Epithelial cell of proximal tubule (primary cell): ENCODE measurements at places on chromosomes 11 and 22. TPM values are rescaled to one million over a fixed set of nuclear protein-coding genes. Genes with fewer than 3 reads are reported as not detected.

Gene OR8A1
- not detected in 2 replicates for total RNA-seq

Gene RTCB
- 106 and 130 TPM in 2 replicates for total RNA-seq

Gene CHRM1
- total RNA-seq: not detected in 2 replicates

Gene CLCF1
- 23.8 and 44.6 TPM in 2 replicates for total RNA-seq

Gene RBM4B
- total RNA-seq: 4.0 and 17.3 TPM in 2 replicates

Gene DCHS1
- 1.2 and 1.8 TPM in 2 replicates for total RNA-seq

Gene DTX4
- 2.7 and 3.0 TPM in 2 replicates for total RNA-seq

Gene CEP126
- 0.72 and 0.92 TPM in 2 replicates for total RNA-seq

Gene AQP11
- 0.58 and 1.0 TPM in 2 replicates for total RNA-seq

Gene ALKBH8
- 5.3 and 7.4 TPM in 2 replicates for total RNA-seq

Gene KRTAP5-7
- not detected in 2 replicates for total RNA-seq

Gene DEPDC7
- 2.2 and 2.5 TPM in 2 replicates for total RNA-seq

Gene SULT4A1
- total RNA-seq: 0.51 and 2.1 TPM in 2 replicates

Gene APOBEC3B
- 67.3 and 68.1 TPM in 2 replicates for total RNA-seq

Gene HSPB2
- total RNA-seq: 0.29 TPM in 1 of 2 replicates, not detected in the other

Gene SLC5A4
- not detected in 2 replicates for total RNA-seq

Gene HTR3B
- not detected in 2 replicates for total RNA-seq

Gene LRRC55
- total RNA-seq: not detected in 2 replicates

Gene SEPTIN3
- 0.06 and 0.14 TPM in 2 replicates for total RNA-seq

Gene MS4A8
- not detected in 2 replicates for total RNA-seq

Gene TIMP3
- total RNA-seq: 6.1 and 8.3 TPM in 2 replicates

Gene CNTF
- total RNA-seq: 0.29 and 1.2 TPM in 2 replicates

Gene MAFF
- 30.6 and 42.1 TPM in 2 replicates for total RNA-seq

Gene APOL3
- 2.1 and 4.8 TPM in 2 replicates for total RNA-seq

Gene MYOD1
- total RNA-seq: not detected in 2 replicates

Gene TRIM6
- 1.4 and 6.3 TPM in 2 replicates for total RNA-seq

Gene CADM1
- 21.3 and 36.3 TPM in 2 replicates for total RNA-seq

Gene DSCAML1
- 0.29 and 4.0 TPM in 2 replicates for total RNA-seq

Gene ELMOD1
- total RNA-seq: 0.07 TPM in 1 of 2 replicates, not detected in the other

Gene LRRC4C
- total RNA-seq: 0.12 TPM in 1 of 2 replicates, not detected in the other

Gene HORMAD2
- total RNA-seq: not detected in 2 replicates

Gene PLAAT4
- 31.7 and 32.7 TPM in 2 replicates for total RNA-seq

Gene OR10A2
- total RNA-seq: not detected in 2 replicates

Gene DUSP8
- total RNA-seq: 9.7 and 13.1 TPM in 2 replicates

Gene CARNS1
- total RNA-seq: 0.07 and 0.23 TPM in 2 replicates

Gene APOA5
- not detected in 2 replicates for total RNA-seq

Gene C11orf86
- not detected in 2 replicates for total RNA-seq

Gene ASPHD2
- total RNA-seq: 7.3 and 10.4 TPM in 2 replicates

Gene JAM3
- 22.0 and 24.2 TPM in 2 replicates for total RNA-seq

Gene ROBO4
- 1.4 and 1.9 TPM in 2 replicates for total RNA-seq

Gene BTBD18
- not detected in 2 replicates for total RNA-seq

Gene MS4A6E
- not detected in 2 replicates for total RNA-seq

Gene KREMEN1
- total RNA-seq: 4.8 and 10.8 TPM in 2 replicates

Gene LRRC56
- 0.87 and 1.6 TPM in 2 replicates for total RNA-seq

Gene TSPAN18
- 1.6 TPM in 1 of 2 replicates, not detected in the other for total RNA-seq

Gene KCNK7
- total RNA-seq: 0.17 TPM in 1 of 2 replicates, not detected in the other

Gene SLC37A2
- 2.0 and 2.7 TPM in 2 replicates for total RNA-seq

Gene NELL1
- total RNA-seq: not detected in 2 replicates

Gene MICAL2
- 104 and 148 TPM in 2 replicates for total RNA-seq
